ENCODE measurements at places on chromosomes 12 and 14.

- DNase-seq, result peak; percentile 51
Observed at GRCh38 chr14:64823305-64823861, 56.3 kb downstream of the SPTB start.

DNA sequence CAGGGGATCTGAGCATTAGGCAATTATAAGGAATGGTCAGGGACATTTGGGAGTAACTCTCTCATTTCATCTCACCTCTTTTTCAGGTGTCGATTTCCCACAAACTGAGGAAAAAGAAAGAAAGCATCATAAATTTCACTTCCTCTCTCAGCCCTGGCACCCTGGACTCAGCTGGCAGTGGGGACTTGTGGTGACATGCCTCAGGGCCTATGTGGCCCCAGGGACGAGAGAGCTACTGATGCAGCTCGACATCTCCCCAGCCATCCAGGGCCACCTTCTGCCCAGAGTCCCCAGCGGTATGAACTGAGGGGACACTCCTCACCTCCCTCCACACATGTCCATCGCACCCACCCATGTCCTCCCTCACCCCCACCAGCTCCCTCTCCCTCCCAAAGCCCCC, 11.7 kb downstream of the TNFRSF1A start:
- DNase-seq, result no peak

GRCh38 chr14:64762044-64763034, 58.1 kb downstream of the PLEKHG3 start:
- DNase-seq, result no peak

DNA sequence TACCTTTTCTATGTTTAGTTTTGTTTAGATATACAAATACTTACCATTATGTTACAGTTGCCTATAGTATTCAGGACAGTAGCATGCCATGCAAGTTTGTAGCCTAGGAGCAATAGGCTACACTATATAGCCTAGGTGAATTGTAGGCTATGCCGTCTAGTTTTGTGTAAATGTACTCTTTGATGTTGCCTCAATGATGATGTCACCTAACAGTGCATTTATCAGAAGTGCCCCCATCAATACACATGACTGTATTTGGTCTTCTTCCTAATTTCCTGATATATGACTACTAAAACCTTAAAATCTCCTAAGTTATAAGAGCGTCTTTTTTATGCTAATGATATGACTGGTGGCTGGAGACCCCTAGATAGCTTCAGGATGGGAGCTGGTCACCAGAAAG, 394.4 kb upstream of the STXBP6 start:
- no peak for DNase-seq

GRCh38 chr12:126432780-126433179, 1367.5 kb downstream of the AACS start:
- DNase-seq, result no peak

- no peak for DNase-seq
Observed at GRCh38 chr12:20475542-20475941, 107.2 kb downstream of the PDE3A start.

GRCh38 chr12:107667464-107667863, 18.1 kb upstream of the PWP1 start:
- DNase-seq, result no peak

- no peak for DNase-seq
Observed at GRCh38 chr14:96260341-96260821, 4.4 kb downstream of the BDKRB1 start.

DNA sequence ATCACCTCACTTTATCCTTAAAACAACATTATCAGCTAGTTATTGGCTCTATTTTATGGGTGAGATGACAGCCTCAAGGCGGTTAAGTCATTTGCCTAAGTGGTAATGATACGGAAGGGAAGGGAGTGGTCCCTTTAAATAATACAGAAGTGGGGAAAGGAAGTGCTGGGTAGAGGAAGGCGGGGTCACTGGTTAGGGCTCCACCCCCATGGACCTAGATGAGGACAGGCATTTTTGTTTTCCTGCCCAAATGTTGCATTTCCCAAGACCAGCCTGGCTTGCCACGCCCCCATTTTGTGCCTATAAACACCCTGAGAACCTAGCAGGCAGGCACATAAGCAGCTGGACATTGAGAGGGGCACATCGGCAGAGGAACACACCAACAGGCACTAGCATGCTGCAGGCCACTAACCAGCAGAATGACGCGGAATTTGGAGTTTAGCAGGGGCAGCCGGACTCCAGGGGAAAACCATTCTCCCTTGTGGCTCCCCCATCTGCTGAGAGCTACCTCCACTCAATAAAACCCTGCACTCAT, 100.9 kb downstream of the EPS8 start:
- DNase-seq, result no peak

GRCh38 chr12:67456431-67456901, 187.3 kb downstream of the CAND1 start:
- DNase-seq, result no peak

DNA sequence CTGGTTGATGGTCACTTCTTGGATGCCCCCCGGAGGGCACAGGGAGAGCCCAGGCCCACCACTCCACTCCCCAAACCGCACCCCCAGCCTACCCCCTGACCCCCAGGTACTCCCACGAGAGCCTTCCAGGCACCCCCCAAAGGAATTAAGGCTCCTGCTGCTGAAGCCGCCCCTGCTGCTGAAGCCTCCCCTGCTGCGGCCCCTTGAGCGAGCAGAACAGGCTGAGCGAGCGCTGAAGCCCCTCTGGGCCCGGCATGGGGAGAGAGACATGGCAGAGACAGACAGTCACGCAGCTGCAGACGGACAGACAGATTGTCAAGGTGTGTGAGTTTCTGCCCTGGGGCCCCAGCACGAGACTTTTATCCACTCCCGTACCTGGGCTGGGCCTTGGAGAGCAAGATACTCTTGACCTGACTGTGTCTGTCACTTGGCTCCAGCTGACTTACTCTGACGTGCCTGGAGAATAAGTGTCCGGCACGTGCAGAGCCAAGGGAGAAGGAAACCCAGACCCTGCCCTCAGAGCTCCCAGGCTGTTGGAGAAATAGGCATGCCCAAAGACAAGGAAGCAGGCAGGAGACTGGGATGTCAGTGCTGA, at the start of gene KRT78:
Gene KRT78, minus strand, starts transcription at position 334 of the 595 bp plus-strand sequence. Its CDS starts 64 bp downstream, at position 270.
- no peak for DNase-seq

- no peak for DNase-seq
Observed at GRCh38 chr12:94123127-94123526, 25.2 kb upstream of the PLXNC1 start.

DNA sequence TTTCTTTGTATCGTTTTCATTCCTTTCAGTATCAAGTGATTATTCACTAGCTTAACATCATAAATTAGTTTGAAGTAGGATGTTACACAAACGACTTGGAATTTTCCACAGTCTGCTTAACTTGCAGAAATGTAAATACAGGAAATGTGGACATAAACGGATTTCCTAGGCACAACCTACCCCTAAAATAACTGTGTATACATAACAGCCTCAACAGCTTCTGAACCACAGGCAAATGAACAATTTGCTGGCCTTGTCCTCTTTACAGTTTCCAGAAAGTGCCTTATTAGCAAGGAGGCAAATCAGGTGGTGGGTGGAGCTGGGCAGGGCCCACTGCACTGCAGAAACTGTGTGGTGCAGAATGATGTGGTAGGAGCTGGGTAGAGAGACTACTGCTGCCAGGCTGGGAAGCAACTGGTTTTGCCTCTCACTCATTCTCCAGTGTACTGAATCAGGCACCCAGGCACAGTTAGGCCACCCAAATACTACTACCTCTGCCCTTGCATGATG, 14.1 kb downstream of the DRAM1 start:
- DNase-seq, result no peak

- no peak for DNase-seq
Observed at GRCh38 chr14:62706217-62706616, 339.0 kb downstream of the KCNH5 start.

DNA sequence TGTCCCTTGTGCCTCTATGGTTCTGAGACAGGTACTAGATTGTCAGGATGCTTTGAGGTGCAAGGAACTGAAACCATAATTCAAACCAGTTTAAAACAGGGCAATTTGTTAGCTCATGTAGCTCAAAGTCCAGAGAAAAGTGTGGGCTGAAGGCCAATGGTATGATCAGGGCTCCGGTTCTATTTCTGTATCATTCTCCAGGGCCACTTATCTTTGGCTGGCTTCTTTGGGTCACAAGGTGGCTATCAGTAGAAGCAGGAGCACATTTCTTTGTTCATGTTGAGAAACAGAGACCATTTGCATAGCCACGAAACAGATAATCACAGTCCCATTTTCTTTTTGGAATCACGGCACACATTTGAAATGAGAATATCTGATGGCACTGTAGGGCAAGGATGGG, 294.9 kb downstream of the ETNK1 start:
- DNase-seq, result no peak

GRCh38 chr12:124273630-124274029, 21.3 kb upstream of the RFLNA start:
- no peak for DNase-seq

DNA sequence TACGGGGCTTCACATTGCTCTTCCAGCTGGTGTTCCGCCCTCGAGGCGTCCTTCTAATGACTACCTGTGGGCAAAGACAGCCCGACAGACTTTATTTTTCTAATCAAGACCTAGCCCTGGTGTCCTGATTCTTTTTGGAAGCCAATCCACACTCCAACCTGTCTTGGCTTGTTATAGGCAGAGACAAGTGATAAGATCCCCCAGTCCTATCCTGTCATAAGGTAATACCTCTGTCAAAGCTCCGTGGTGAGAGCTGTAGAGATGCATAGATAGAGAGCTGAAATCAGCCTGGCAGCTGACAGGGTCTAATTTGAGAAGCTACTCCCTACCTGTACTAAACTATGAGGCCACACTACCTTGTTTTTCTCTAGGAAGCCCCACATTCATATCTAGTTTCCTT, 11.5 kb upstream of the WNK1 start:
- DNase-seq, result no peak

- no peak for DNase-seq
Observed at GRCh38 chr12:122104844-122105243, 26.3 kb downstream of the MLXIP start.

GRCh38 chr14:68444449-68445168, 348.3 kb downstream of the ZFP36L1 start:
- no peak for DNase-seq

- DNase-seq, result no peak
Observed at GRCh38 chr12:18068355-18068754, 21.6 kb downstream of the RERGL start.

GRCh38 chr12:124418791-124419190, 123.9 kb downstream of the RFLNA start:
- DNase-seq, result no peak

DNA sequence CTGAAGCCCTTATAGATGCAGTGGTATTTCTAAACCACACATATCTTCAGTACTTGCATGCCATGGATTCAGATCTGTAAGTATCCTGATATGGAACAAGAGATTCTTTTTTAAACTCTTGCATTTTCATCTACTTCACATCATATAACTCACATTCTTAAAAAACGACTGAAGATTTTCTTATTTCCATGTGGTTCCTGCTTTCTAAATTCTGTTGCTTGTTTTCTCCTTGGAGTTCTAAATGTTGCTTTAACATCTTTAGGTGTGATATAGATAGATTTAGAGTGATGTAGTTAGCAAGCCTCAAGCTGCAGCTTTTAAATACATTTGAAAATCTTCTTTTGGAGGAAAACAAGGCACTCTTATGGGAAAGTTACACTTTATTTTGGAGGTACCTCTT, 455.4 kb downstream of the FOXG1 start:
- no peak for DNase-seq

- DNase-seq, result no peak
Observed at GRCh38 chr12:101200145-101200544, 9.9 kb downstream of the SLC5A8 start.

GRCh38 chr14:77488558-77488957, 10.1 kb downstream of the ISM2 start:
- DNase-seq, result no peak

- DNase-seq, result no peak
Observed at GRCh38 chr12:93518725-93519124, 51.4 kb downstream of the MRPL42 start.

GRCh38 chr12:117523971-117524370, 162.5 kb upstream of the NOS1 start:
- no peak for DNase-seq

GRCh38 chr12:49294086-49294803, 702 bp upstream of the PRPH start:
- no peak for DNase-seq

GRCh38 chr14:105919458-105920150, 393.2 kb downstream of the TMEM121 start:
- DNase-seq, result no peak

- no peak for DNase-seq
Observed at GRCh38 chr14:103194256-103195045, 71.2 kb downstream of the TNFAIP2 start.

DNA sequence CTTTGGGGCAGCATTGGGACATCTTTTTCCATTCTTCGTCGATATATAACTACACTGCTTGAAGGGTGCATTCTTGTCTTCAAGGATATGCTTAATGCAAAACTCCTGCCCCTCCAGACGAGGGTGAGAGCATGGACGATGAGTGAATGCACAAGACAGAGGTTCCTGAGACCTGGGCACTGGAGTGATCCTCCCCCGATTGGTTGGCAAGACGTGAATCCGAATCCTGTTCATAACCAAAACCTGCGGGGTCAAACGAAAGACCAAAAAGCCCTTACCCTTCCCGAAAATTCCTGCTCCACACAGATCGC, 684 bp downstream of the KANSL2 start:
- DNase-seq, result no peak

DNA sequence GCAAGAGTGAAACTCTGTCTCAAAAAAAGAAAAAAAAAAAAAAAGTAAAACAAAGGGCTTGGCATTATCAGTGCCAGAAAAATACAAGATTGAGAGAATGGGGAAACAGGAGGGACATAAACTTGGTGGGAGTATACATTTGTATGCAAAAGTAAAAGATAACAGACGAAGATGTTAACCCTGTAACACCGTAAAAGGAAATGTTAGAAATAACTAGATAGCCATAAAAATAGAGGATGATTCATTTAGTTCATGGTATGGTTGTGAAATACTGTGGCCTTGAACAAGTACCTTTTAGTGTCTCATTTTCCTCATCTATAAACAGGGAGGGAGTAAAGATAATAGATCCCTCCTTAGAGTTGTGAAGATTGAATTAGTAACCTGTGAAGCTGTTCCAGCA, 33.3 kb downstream of the ATP2A2 start:
- DNase-seq, result no peak

DNA sequence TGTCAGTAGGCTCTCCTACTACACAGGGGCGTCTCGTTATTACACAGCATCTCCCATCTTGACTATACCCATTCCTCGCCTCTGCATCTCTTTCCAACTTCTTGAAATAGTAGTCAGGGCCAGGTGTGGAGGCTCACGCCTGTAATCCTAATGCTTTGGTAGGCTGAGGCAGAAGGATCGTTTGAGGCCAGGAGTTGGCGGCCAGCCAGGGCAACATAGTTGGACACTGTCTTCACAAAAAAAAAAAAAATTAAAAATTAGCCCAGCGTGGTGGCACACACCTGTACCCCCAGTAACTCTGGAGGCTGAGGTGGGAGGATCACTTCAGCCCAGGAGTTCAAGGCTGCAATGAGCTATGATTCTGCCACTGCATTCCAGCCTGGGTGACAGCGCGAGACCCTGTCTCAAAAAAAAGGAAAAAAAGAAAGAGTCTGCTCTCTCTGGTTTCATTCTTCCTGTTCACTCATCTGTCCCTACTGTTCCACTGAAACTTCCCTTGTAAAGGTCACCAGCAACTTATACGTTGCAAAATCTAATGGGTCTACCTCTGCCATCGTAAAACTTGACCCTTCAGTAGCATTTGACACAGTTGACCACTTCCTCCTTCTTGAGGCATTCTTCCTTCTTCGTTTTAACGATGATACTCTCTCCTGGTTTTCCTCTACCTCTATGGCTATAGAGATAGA, 41.0 kb upstream of the PTGR2 start:
- DNase-seq, result no peak

- DNase-seq, result no peak
Observed at GRCh38 chr14:48849741-48850322, 736.3 kb downstream of the RPS29 start.

- DNase-seq, result no peak
Observed at GRCh38 chr14:27372771-27373170, 774.9 kb upstream of the NOVA1 start.

All from CD8-positive, alpha-beta memory T cell (primary cell).